Right lobe of liver (tissue), 6 donors: ENCODE measurements at places on chromosomes 1 and 21.

DNA sequence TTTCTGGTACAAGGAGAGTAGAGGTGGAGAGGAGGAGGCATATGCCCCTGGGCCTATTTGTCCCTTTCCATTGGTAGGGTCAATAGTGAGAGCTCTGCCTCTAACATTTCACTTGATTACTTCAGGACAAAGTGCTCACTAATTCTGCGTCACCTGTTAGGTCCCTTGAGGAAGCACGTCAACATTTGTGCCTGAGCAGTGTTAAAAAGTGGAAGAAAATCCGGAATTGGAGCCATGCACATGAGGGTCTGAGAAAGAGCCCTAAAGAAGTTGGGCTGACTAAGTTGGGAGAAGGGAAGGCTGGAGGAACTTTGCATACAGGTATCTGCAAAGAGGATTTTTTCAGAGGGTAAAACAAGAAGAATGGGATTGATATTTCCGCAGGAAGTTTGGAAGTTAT is 1.9 kb downstream of the SLC25A44 start:
- H3K4me1 ChIP-seq, result peaks cover 45% of the 10 kb centered on the region
- H3K27me3 ChIP-seq, result no peaks in the 10 kb centered on the region
- H3K36me3 ChIP-seq, result peaks cover 13% of the 10 kb centered on the region
- no peak for DNase-seq
- H3K4me3 ChIP-seq, result no peak overlapping the region

- H3K27ac ChIP-seq, result no peak overlapping the region
- no peak for DNase-seq
- no peak overlapping the region for H3K4me3 ChIP-seq
Measured at GRCh38 chr21:39009587-39010225, 173.5 kb downstream of the PSMG1 start.

DNA sequence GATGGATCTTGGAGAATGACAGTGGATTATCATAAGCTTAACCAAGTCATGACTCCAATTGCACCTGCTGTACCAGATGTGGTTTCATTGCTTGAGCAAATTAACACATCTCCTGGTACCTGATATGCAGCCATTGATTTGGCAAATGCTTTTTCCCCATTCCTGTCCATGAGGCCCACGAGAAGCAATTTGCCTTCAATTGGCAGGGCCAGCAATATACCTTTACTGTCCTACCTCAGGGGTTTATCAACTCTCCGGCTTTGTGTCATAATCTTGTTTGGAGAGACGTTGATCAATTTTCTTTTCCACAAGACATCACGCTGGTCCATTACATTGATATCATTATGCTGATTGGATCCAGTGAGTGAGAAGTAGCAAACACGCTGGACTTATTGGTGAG is 20.1 kb downstream of the ZNF691 start:
- H3K27me3 ChIP-seq, result no peaks in the 10 kb centered on the region
- H3K4me3 ChIP-seq, result no peak overlapping the region
- H3K36me3 ChIP-seq, result no peaks in the 10 kb centered on the region
- no peak overlapping the region for H3K27ac ChIP-seq

DNA sequence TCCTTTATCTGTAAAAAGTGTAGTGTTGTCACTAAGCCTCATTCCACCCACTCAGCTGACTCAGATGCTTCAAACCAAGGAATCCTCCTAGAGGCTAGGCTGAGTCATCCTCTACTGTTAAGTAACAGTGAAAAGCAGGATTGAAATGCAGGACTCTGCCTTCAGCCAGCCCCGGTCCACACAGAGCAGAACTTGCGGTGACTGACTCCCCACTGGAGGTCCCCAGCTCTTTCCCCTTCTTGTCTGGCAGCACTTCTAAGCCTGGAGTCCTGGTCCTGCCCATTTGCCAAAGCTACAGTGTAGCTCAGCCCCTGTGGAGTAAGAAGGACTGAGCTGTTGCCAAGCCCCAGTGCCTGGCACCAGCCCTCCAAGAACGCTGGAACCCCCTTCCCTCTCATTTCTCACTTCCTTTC is 1.7 kb downstream of the RAB7B start:
- H3K36me3 ChIP-seq, result no peaks in the 10 kb centered on the region
- DNase-seq, result no peak
- no peaks in the 10 kb centered on the region for H3K27me3 ChIP-seq
- H3K27ac ChIP-seq, result no peak overlapping the region
- H3K4me3 ChIP-seq, result no peak overlapping the region

DNA sequence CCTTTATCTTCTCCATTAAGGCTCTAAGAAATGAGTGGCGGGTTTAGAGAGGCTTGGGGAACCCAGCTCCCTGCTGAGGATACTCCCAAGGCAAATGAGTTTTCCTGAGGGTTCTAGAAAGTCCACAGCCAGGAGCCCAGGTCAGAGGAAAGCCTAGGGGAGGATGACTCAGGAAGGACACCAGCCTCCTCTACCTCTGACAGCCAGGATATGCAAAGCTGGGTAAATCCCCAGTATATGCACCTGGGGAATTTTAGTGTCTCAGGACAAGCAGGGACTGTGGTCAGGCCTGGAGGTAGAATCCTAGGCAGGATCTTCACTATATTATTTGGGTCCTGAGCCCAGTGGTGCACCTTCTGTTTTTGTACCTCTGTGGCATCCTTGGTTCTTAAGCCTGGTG is 23.5 kb upstream of the WNT4 start:
- H3K27me3 ChIP-seq, result no peaks in the 10 kb centered on the region
- H3K4me1 ChIP-seq, result no peaks in the 10 kb centered on the region
- no peaks in the 10 kb centered on the region for H3K36me3 ChIP-seq
- no peak overlapping the region for H3K27ac ChIP-seq
- no peak for DNase-seq

- no peaks in the 10 kb centered on the region for H3K4me1 ChIP-seq
- no peak for DNase-seq
- no peaks in the 10 kb centered on the region for H3K36me3 ChIP-seq
- no peaks in the 10 kb centered on the region for H3K27me3 ChIP-seq
- no peak overlapping the region for H3K27ac ChIP-seq
Measured at GRCh38 chr1:17535300-17535936, 4.1 kb upstream of the ARHGEF10L start.

GRCh38 chr1:206713910-206714312 is 29.2 kb downstream of the MAPKAPK2 start:
- peaks cover 42% of the 10 kb centered on the region for H3K4me1 ChIP-seq
- H3K27ac ChIP-seq, result peak overlapping the region; percentile 21
- no peaks in the 10 kb centered on the region for H3K36me3 ChIP-seq
- no peaks in the 10 kb centered on the region for H3K27me3 ChIP-seq
- DNase-seq, result no peak

- H3K4me1 ChIP-seq, result no peaks in the 10 kb centered on the region
- peaks cover 2% of the 10 kb centered on the region for H3K36me3 ChIP-seq
- H3K27me3 ChIP-seq, result no peaks in the 10 kb centered on the region
- DNase-seq, result no peak
Measured at GRCh38 chr21:36321325-36322082, 1.5 kb downstream of the MORC3 start.

GRCh38 chr1:20896826-20897225 is 109.7 kb upstream of the HP1BP3 start:
- H3K4me1 ChIP-seq, result peaks cover 4% of the 10 kb centered on the region

GRCh38 chr1:38085666-38086330 is 39.2 kb upstream of the POU3F1 start:
- H3K4me3 ChIP-seq, result no peak overlapping the region
- H3K27ac ChIP-seq, result no peak overlapping the region
- no peaks in the 10 kb centered on the region for H3K27me3 ChIP-seq

- H3K4me3 ChIP-seq, result peak within 1 kb of the TSS; percentile 78
- peak; percentile 85 for DNase-seq
- H3K27me3 ChIP-seq, result no peaks in the 10 kb centered on the region
- H3K4me1 ChIP-seq, result no peaks in the 10 kb centered on the region
- peak within 1 kb of the TSS; percentile 75 for H3K27ac ChIP-seq
Measured at GRCh38 chr21:41879190-41879998, at the start of gene PRDM15. Gene PRDM15, minus strand, starts transcription at chr21:41879344. Its CDS starts 18,981 bp downstream, at chr21:41860363.

- peaks cover 4% of the 10 kb centered on the region for H3K36me3 ChIP-seq
- H3K4me1 ChIP-seq, result peaks cover 13% of the 10 kb centered on the region
- H3K27me3 ChIP-seq, result no peaks in the 10 kb centered on the region
- peak overlapping the region; percentile 67 for H3K27ac ChIP-seq
- peak overlapping the region; percentile 99 for H3K4me3 ChIP-seq
- DNase-seq, result no peak
Measured at GRCh38 chr1:179082333-179082998, 596 bp downstream of the TOR3A start.

- DNase-seq, result no peak
- no peak overlapping the region for H3K27ac ChIP-seq
- no peak overlapping the region for H3K4me3 ChIP-seq
Measured at GRCh38 chr1:207069061-207069460, 16.0 kb downstream of the PFKFB2 start.

- H3K4me1 ChIP-seq, result no peaks in the 10 kb centered on the region
- no peak overlapping the region for H3K4me3 ChIP-seq
- no peak for DNase-seq
- no peaks in the 10 kb centered on the region for H3K36me3 ChIP-seq
- H3K27ac ChIP-seq, result no peak overlapping the region
Measured at GRCh38 chr1:68973459-68974244, 476.8 kb upstream of the DEPDC1 start.

DNA sequence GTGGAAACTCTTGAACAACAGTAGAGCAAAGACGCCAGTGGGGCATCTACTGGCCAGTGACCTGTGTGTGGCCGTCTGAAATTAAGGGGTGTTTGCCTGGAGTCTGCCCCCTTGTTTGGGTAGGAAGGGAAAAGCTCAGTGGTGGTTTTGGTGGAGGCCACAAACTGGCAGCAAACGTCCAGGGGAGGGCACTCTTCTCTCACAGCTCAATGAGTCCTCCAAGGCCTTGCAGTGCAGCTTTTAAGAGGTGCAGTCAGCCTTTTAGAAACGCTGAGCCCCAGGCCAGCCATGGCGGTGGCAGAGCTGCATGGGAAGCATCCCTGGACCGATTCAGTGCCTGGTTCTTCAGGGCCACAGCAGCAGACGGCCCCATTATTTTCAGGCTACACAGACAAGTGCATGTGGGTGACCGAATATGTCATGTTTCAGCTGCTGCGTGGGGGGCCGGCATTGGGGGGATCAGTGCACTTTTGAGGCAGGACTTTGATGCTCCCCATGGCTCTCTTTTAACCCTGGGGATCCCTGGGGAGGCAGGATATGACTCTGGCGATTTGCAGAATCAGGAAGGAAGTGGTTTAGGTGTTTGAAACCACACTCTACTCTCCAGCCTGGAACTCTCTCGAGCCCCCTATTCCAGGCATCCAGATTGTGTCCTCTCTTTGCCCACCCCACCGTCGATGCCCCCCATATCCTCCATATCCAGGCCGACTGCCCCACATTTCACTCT is 414.0 kb downstream of the PRDM2 start:
- H3K27ac ChIP-seq, result no peak overlapping the region
- H3K4me1 ChIP-seq, result no peaks in the 10 kb centered on the region
- no peak overlapping the region for H3K4me3 ChIP-seq
- H3K27me3 ChIP-seq, result no peaks in the 10 kb centered on the region
- DNase-seq, result no peak

GRCh38 chr1:197521118-197521739 is 253.2 kb downstream of the CRB1 start:
- H3K27me3 ChIP-seq, result no peaks in the 10 kb centered on the region
- no peak overlapping the region for H3K27ac ChIP-seq
- H3K4me3 ChIP-seq, result no peak overlapping the region
- no peak for DNase-seq
- no peaks in the 10 kb centered on the region for H3K4me1 ChIP-seq
